Fibroblast of lung (primary cell): ENCODE measurements at places on chromosomes 1 and 21.

GRCh38 chr1:30652152-30652841 lies 71.1 kb downstream of the MATN1 start:
- no peak for DNase-seq

DNA sequence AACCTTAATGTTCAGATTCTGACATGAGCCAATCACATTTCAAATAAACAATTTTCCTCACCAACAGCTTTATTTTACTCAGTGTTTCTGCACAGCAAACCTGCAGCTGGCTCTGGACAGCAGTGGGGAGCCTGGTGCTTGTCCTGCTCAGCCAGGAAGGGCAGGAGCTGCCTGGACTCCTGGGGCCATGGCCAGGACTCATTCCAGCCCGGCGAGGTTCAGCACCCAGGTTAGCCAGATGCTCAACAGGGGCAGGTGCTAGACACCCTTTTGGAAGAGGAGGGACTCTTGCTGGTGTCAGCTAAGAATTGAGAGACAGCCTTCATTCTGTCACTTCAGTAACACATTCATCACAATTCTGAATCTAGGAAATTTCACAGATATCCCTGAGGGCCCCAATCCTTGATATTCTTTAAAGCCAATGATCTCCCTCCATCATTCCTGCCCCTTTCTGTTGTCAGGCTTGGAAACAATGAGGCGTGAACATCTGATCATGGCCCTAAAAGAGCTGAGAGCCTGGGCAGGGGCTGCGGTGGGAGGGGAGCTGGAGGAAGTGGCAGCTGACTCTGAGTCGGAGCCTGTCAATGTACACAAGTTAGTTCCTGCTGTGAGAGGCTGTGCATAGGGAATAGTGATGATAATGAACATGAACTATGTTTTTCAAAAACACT lies 251.3 kb downstream of the SDCCAG8 start:
- DNase-seq: no peak

GRCh38 chr1:4224684-4225467 lies 324.8 kb upstream of the C1orf174 start:
- DNase-seq: no peak

DNA sequence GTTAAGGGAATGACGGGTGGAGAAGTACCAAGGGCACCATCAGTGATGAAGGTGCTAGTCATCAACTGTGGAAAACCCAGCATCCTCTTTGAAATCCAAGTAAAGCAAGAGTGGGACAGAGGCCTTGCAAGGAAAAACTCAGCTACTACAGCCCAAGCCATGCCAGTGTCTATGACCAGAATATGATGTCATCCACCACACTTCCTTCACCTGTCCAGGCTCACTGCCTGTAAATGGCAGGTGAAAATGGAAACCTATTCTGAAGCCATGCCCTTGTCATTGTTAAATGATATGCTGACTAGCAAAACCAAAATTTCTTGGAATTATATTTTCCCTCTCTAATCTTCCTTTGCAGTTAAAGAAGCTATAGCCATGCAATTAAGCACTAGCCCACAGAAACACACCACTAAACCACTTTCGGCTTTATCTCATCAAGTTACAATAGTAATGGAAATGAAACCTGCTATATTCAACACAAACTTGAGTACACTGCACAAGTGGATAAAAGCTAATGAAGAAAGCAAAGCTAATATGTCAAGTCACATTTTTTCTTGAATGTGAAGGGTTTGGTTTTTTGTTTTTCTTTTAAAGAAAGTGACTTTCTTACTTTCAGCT lies 96.3 kb upstream of the RALGPS2 start:
- no peak for DNase-seq

- no peak for DNase-seq
These were observed 6.4 kb upstream of the PEF1 start for GRCh38 chr1:31651089-31651420.

DNA sequence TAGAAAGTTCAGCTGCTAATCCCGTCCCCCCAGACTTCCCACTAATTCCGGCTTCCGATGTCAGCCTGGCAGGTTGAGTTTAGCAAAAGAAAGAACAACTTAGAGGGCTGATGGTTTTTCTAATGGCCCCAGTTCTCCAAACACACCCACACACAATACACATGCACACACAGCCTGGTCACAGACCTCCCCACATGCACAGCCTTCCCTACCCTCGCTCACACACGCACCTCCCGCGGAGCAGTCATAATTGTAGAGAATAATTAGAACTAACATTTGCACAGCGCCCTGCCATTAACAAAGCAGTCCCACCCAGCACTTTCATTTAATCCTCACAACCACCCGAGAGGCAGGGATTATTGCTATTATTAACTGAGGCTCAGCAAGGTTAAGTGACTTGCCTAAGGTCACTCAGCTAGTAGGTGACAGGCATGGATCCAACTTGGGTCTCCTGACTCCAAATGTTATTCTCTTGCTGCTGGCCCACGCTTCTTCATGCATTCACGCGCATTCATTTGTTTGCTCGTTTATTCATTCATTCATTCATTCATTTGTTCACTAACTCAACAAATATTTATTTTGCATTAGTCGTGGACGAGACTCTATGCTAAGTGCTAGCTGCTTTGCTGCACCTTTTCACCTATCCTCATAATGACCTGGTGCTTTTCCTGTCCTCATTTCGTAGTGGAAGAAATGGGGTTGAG lies 274.9 kb downstream of the FOXD2 start:
- no peak for DNase-seq

DNA sequence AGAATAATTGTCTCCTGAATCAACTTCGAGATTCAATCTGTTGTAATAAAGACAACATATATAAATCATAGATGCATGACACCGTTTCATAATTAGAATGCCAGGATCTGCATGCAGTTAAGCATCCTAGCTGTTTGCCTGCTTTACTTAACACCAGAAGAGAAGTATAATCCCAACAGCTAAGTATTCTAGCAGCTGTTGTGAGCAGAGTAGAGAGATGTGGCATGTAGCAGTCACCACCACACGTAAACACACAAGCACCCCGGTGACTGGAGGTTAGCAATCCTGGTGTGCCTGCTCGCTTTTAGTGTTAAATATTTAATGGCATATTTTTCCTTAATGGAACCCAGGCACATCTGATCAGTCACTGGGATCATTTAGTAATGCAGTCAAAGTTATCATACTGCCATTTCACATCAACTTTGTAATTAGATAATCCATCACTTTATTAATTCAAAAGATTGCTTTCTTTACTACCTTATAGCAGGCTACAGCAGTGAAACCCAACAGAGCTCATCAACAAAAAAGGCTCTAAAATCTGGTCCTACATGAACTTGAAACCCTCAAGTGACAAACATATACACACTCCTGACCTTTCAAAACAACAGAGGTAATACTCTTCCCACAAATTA lies 187.9 kb downstream of the SMYD3 start:
- no peak for DNase-seq

DNA sequence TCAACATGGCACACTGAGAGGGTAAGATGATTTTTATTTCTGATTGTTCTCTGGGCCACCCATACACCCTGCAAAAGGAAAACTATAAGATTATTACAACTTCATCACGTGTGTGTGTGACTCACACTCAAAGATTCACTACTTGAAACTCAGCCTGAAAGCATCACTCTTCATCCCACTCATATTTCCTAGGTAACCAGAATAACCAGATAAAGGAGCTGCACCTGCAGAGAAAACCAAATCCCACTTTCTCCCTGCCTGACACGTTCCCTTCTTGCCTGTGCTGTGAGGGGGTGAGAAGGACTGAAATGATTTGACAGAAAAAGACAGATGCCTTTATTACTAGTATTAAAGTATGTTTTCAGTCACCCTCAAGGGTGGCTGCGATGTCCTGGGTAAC lies 131.6 kb downstream of the TGFBR3 start:
- DNase-seq: peak; percentile 73
